ENCODE measurements at places on chromosomes 5 and 9.

DNA sequence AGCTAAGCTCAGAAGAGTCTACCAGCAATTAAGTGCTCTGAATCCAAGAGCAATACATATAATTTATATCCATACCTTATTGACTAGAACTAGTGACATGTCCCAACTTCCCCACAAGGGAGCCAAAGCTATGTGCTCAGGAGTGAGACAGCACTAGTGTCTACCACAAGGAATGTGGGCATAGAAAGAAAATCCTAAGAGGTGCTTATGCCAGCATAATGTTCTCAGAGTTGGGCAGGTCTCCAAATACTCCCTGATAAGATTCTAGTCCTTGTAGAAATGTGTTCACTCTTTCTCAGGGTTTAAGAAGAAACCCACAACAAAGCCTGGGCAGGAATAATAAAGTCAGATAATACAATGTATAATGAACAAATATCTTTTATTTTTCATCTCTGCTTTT is 275.1 kb downstream of the BRINP1 start:
- no peak for DNase-seq

DNA sequence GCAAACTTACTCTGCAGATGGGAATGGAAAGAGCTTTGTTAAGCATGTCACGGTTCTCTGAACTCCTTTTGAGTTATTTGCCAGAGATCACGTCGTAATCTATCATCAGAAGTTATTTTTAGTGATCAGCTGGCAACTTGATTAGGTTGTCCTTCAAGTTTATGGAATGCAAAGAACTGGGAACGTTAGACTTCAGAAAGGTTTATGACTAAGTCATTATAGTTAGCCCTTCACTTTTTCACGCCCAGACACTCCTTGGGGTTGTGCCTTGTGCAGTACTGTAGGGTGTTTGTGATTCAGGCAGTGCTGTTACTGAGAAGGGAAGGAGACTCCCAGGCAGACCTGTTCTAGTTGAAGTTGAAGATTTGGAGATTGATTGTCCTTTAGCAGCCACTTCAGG is 26.8 kb upstream of the PHF2 start:
- no peak for DNase-seq

DNA sequence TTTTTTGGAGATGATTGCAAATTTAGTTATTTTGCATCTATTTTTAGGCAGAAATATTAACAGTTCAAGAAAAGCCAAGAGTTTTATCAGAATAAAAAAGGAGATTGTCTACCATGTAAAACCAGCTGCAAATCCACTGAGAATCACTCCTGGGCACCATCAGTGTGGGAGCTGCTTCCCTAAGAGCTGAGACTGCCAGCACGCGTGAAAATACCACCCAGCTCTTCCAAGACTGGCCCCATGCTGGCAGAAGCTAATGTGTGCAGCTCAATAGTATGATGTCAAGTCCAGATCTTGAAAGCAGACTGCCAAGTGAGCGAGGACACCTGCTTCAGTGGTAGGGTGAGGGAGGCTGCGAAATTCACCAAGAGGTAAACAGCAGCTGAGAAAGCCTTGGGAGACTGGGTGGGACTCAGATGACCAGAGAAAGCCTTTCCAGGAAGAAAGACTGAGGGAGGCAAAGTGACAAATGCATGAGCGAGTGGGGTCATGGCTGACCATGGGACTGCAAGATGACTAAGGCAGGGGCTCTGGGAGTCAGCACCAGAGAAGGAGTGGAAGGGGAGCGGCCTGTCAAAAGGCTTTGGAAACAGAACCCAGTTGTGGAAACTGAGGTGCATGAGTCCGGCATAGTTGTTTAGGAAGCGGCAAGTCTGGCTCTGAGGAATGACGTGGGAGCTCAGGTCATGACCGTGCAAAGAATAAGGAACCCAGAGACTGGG is 200.9 kb downstream of the GADD45G start:
- no peak for DNase-seq

GRCh38 chr5:153429761-153430380 is 60.6 kb upstream of the GRIA1 start:
- DNase-seq, result no peak
